NCI-H2081 treated with DMSO at 0.1 percent for 48 hours (cell line): ENCODE measurements at places on chromosomes 4 and X.

- DNase-seq: no peak
These were observed 79.8 kb downstream of the FUNDC1 start for GRCh38 chrX:44462850-44463249.

- DNase-seq: no peak
These were observed 32.5 kb upstream of the AADAT start for GRCh38 chr4:170122252-170122651.

DNA sequence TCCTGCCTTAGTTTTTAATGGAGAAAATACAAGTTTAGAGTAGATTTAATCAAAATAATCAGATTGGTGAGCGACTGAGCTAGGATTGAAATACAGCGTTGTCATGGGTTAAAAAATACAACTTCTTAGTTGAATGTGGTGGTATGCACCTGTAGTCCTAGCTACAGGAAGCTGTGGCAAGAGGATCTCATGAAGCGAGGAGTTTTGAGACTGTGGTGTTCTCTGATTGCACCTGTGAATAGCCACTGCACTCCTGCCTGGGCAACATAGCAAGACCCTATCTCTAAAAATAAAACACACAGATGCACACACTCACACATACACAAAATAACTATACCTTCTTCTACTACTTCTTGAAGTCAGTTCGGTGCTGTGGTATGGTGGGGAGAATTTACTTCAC is 19.8 kb upstream of the GBA3 start:
- DNase-seq: no peak

- no peak for DNase-seq
These were observed 36.2 kb downstream of the ARHGAP10 start for GRCh38 chr4:147768113-147768512.

GRCh38 chrX:79176028-79176427 is 31.5 kb downstream of the GPR174 start:
- no peak for DNase-seq

GRCh38 chrX:101078716-101079598 is at the start of gene TMEM35A:
TMEM35A (plus strand) TSS chrX:101078879; CDS start chrX:101079003, 124 bp downstream.
- no peak for DNase-seq

DNA sequence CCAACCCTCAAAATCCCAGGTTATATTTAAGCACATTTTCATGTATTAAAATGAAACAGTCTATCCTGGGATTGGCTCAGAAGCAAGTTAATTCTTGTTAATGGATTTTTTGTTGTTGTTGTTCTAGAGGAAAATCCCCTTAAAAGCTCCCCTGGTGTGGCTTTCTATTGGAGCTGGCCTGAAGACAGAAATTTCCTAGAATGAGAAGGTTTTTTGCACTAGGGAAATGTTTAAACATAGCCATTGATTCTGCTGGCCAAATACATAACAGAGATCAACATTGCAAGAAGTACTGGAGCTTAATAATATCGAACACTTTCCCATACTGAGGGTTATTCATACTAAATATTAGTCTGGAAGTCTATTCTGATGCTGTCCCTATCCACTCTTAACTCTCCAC is 148.8 kb upstream of the PCDH18 start:
- DNase-seq: no peak

DNA sequence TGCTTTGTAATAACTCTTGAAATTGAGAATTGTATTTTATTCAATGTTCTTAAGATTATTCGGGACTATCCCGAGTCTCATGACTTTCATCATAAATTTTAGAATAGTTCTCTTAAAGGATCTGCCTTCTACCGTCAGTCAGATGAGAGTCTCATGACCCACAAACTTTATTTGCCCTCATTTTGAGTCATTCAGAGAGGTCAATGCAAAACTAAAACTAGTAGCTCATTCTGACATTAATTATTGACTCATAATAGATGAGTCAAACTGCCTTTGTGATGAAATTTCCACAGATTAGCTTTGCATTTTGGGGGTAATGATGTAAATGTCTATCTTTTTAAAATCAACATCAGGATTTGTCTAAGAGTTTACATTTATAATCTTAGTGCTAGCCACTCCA is 1527.3 kb downstream of the TECRL start:
- no peak for DNase-seq

DNA sequence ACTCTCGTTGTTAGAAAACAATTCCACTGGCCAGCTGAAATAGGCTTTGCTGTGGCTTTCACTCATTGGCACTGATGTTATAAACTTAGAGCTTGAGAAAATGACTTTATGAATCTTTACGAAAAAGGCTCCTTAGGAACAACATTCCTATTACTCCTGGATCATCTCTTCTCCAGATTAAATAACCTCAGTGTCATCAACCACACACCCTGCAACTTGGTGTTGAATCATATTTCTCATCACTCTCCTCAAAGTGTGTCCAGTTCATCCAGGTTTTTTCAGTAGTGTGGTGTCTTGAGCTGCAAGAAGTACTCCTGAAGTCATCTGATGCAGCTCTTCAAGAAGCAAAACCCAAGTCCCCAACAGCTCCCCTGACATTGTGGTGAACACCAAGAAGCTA is 28.1 kb upstream of the ANOS1 start:
- DNase-seq: no peak

DNA sequence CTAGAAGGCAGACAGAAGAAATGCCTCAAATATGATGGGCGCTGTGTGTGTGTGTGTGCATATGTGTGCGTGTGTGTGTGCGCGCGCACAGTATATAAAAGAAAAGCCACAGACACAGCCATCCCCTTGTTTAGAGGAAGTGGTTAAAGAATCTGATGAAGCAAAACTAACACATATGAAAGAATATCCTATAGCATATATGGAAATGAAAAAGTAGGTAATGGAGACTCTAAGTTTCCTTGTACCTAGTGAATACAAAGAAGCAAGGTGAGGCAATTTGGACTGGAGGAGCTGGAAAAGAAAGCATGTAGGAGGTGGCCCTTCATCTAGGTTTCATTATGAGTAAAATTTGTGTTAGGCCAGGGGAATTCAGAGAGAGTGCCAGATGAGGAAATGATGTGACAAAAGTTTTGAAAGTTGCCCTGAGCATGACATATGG is 58.6 kb upstream of the MCF2 start:
- DNase-seq: no peak

DNA sequence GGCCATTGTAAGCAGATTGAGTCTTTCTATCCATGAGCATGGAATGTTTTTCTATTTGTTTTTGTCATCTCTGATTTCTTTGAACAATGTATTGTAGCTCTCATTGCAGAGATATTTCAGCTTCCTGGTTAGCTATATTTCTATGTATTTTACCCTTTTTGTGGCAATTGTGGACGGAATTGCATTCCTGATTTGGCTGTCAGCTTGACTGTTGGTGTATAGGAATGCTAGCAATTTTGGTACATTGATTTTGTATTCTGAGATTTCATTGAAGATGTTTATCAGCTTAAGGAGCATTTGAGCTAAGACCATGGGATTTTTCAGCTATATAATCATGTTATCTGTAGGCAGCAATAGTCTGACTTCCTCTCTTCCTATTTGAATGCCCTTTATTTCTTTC is 154.6 kb downstream of the GUCY2F start:
- DNase-seq: no peak

DNA sequence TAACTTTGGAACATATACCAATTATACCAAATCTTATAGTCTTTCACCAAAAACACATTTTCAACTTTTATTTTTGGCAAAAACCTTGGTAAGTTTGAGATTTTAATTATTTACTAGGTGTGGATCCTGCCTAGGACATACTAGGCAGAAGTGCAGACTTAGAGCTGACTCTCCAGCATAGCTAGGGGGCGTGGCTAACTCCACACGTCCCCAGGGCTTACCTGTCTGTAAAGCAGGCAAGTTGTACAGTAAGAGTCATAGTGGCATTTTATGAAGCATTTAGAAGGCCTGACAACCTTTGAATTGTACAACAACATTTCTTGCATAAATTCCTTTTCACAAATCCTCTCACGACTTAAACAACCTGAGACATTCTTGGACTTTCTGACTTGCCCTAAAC is 19.2 kb upstream of the GRPEL1 start:
- no peak for DNase-seq

GRCh38 chr4:10655968-10656367 is 28.6 kb downstream of the CLNK start:
- no peak for DNase-seq

DNA sequence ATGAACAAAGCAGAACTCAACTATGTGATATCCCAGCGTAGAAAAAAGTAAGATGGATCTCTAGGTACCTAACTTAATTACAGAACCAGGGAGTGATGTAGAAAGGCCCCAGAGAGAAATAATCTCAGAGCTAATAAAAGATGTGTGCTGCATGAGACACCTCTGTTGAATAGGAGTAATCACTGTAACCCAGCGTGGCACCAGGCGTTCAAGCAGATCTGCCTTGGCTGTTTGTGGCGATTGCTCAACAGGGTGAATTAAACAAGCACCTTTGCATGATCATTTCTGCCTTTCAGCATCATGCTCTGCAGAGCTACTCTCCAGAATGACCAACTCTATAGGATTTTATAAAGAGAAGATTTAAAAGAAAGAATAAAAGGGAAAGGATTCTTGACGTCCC is 81.7 kb upstream of the KCNIP4 start:
- DNase-seq: peak; percentile 51

GRCh38 chr4:44425614-44426208 is 22.9 kb downstream of the KCTD8 start:
- no peak for DNase-seq

GRCh38 chr4:76714226-76714625 is 183.7 kb downstream of the SOWAHB start:
- DNase-seq: no peak

- no peak for DNase-seq
These were observed 22.3 kb downstream of the MORF4L2 start for GRCh38 chrX:103663981-103664762.
